ENCODE measurements at places on chromosomes 6 and 20.

GRCh38 chr6:41464481-41464880, 81.7 kb upstream of the FOXP4 start:
- DNase-seq, result no peak

DNA sequence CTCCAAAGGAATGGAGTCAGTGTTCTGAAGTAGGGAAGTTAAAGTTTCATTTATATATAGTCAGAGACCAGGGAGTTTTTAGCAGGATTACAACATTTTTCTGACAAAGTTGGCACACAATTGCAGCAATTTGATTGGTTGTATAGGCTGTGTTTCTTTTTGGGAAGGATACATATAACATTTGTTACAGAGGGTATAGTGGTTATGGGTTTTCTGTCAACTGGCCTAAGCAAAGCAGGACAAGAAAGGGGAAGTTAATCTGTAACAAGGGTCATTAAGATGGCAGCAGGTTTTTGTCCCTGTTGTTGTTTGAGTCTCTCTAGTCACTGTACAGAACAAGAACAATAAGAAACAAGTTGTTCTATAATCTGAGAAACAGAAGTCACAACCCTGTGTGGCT, 41.4 kb downstream of the TPD52L1 start:
- no peak for DNase-seq

DNA sequence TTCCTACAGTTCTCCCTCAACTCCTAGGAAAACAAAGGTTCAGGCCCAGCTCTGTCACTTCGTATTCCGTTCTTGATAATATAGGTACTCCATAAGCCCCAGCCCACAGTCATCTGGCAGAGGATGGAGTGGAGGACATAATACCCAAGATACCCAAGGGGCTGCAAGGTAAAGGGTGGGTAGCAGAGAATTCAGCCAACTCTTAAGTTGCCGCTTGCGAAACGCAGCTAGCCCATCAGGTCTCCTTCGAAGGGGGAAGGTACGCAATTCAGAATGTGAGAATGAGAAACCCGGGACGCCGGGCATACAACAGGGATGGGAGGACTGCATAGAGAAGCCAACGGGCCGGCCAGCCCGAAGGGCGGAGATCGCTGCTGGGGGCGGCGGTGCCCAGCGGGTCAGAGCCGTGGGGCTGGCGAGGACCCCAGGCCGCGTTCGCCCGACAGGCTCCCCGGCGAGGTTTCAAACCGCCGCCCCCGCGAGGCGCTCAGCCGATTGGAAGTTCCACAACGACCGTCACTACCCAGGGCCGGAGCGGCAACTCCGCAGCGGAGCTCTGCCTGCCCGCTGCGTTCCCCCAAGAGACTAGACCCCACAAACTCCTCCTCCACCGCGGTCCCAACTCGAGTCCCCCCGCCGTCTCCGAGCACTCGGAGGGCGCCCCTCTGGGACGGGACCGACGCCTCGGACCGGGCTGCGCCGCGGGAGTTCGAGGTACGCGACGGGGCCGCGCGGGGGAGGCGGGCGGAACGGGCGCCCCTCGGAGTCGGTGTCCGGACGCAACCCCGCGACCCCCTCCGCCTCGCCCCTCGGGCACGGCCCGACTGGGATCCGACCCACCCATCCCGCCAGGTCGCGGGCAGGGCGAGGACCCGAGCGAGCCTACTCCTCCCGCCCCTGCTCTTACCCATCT, 911 bp downstream of the CDK19 start:
- DNase-seq, result peak; percentile 62

- DNase-seq, result peak; percentile 68
These were observed 39.4 kb upstream of the CCN6 start for GRCh38 chr6:112014483-112014882.

DNA sequence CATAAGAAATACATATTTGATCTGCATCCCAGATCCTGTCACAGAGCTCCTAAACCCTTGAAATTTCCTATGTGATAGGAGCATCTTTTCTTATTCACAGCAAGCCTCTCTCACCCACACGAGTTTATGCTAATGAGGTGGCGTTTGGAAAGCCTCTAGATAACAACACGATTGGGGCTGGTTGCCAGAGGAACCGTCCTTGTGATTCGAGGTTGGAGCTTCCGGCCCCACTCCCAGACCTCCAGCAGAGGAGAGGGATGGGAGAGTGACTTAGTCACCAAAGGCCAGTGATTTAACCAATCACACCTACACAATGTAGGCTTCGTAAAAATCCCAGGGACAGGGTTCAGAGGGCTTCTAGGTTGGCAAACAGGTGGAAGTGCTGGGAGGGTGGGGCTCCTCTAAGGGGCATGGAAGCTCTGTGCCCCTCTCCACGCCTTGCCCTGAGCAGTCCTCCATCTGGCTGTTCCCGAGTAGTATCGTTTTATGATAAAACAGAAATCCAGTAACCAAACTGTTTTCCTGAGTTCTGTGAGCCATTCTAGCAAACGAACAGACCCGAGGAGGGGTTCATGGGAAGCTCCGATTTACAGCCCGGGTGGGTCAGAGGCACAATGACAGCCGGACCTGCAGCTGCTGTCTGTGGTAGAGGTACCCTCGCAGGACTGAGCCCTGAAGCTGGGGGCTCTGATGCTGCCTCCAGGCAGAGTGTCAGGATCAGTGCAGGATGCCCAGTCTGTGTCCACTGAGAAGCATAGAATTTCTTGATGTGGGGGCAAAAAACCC, 238.1 kb upstream of the ARID1B start:
- no peak for DNase-seq

All from muscle of back (tissue), 13 donors.